T1000 (cell line): ENCODE measurements at places on chromosomes 5 and 9.

GRCh38 chr5:108747111-108747773 lies 455 bp upstream of the FER start:
- no peak for DNase-seq

- DNase-seq, result no peak
These were observed 111.3 kb downstream of the STK32A start for GRCh38 chr5:147346006-147346561.

DNA sequence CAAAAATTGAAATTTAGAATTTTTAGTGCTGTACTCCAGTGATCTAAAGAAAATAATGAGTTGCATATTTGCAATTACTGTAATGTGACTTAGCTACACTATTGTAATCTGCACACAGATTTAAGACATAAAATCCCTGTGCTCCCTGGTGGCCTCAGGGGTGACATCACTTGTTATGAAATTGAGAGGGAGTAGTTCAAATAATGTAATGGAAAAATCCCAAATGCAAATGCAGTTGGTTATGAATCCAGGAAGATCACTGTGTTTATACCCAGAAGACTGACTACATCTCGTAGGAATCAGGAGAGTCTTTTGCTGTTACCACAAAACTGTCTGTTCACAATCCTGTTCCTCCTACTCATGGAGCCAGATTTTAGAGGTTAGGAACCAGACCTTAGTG lies 178.7 kb upstream of the FBXL17 start:
- DNase-seq, result peak; percentile 14

DNA sequence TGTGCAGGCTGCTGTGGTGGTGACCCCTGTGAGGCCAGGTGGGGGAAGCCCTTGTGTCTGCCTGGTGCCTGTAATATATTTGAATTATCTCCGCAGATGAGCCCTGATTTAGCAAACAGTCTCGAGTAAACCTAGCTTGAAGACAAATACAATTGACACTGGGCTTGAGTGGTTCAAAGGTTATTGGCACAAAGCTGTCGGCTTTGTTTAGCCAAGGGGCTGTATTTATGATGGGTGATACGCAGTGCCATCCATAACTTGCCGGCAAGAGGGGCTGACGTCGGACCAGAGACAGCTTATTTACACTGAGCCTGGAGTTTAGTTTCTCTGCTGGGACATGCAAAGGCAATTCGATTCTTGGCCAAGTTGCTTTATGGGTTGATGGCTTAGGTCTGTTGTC lies 20.0 kb upstream of the PITX1 start:
- DNase-seq, result no peak

DNA sequence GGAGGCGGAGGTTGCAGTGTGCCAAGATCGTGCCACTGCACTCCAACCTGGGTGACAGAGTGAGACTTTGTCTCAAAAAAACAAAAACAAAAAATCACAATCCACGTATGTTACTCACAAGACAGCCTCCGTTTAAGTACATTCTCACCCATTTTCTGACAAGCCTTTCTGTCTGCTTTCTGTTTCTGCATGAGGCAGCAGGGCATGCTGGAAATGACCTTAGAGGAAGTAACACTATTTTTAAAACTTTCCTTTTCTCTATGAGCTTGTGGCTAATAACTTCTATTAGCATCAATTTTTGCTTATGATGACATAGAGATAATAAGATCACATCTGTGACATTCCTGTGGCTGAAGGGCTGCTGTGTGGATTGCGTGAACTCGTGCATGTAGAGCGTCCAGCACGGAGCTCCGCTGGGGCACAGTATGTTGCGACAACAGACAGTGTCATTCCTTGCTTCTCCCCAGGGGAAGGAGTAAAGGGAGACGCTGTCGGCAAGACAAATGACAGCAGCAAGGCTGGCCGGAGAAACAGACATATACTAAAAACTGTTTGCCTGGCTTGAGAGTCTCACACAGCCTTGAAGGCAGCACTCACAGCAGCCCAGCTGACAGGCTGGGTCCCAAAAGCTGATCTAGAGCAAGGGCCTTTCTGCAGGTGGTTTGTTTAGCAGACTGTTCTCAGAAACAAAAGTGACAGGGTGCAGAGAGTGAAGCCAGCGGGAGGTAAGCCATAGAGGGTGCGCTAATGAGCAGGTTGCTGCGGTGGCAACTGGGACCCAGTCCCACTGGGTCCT lies 1.6 kb downstream of the BTNL3 start:
- no peak for DNase-seq

DNA sequence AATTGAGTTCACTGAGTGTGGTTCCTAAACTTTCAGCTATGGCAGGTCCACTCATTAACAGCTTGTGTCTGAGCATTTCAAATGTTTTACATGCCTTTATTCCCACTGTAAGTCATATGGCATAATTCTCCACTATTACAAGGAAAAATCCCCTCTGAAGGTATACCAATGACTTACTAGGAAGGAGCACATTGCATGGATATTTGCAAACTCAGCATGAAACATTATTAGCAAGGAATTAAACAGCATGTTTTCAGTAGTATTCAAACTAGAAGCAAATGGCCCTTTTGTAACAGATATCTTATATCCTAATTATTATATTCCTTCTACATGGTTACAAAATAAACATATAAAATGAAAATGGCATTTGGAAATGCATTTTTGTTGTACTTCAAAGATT lies 566.4 kb upstream of the CCNG1 start:
- DNase-seq, result no peak

DNA sequence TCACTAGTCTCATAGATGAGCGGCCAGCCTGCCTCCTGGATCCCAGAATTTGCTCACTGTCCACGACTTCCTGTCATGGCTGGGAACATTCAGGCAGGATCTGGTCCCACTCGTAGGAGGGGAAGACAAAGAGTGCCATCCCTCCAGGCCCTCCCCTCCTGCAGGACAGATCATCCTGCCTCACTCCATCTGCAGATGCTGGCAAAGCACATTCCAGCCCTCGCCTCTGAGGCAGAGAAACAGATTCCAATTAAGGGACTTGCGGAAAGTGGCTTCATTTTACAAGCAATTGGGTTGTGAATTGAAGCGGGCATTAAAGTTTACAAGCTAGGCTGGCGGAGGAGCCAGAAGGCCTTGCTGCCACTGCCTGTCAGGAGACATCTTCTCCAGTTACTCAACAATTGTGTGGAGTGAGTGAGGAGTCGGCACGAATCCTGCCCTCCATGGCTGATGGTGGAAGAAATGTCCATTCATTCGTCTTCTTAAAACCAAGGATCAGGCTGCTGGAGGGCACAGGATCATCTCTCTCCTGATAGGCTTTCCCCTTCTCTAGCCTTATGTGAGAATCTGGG lies 41.8 kb upstream of the KCNMB1 start:
- DNase-seq, result no peak

DNA sequence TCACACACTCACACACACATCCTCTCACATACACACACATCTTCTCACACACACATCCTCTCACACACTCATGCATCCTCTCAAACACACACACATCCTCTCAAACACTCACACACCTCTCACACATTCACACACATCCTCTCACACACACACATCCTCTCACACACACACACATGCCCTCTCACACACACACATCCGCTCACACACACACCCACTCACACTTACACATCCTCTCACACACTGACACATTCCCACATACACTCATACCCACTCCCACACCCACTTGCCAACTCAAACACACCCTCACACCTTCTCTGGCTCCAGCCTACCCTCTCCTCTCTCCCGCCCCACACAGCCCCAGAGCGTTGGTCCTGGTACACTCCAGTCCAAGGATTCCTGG lies 127.9 kb upstream of the SLC30A5 start:
- no peak for DNase-seq

GRCh38 chr9:85741095-85741874 lies 469 bp downstream of the AGTPBP1 start:
- no peak for DNase-seq

GRCh38 chr9:124105266-124105665 lies 93.7 kb downstream of the LHX2 start:
- no peak for DNase-seq

DNA sequence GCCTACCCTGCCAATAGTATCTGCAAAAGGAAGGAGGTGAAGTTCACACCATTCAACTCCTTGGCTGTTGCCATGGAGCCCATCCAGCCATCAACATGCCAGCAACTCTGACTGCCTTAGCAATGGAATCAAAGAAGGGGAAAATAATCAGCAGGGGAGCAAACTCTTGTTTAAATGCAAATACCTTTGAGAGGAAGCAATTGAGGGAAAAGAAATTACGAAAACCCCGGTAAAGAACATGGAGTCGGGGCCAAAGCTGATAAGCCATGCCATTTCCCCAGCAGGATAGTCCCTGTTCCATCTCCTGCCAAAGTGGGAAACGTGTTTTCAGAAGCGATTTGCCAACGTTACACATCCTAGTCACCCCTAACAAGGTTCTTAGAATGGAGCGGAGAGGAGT lies 69.0 kb downstream of the MFAP3 start:
- DNase-seq, result no peak

DNA sequence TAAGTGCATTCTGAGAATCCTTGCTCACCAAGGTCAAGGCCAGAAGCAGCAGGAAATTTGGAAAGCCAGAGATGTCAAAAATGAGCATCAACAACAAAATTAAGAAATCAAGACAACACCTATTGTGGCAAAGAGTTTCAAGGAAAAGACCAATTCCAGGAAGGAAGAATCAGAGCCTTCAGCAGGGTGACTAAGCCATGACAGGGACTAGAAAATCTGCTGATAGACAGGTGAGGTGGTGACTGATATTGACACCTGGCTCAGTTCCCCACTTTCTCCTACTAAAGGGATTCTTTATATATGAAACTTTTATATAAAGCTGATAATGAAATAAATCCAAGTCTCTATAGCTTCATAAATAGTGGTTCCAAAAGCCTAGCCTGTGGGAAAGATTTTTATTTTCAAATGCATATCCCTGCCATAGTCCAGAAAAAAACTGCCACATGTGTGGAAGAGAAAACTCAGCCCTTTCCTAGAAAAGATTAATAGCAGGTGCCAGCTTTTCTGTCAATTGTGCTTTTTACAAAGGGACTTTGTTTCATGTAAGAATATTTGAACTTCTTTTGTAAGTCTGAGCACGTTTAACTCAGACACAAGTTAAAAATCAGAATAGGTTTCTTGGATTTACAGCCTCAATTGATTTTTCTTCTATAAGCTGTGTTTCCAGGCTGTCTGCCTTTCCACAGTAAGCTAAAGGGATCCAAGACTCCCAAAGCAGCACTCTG lies 81.1 kb upstream of the GRAMD2B start:
- no peak for DNase-seq

- no peak for DNase-seq
These were observed 628 bp downstream of the SYNPO start for GRCh38 chr5:150641006-150641570.

DNA sequence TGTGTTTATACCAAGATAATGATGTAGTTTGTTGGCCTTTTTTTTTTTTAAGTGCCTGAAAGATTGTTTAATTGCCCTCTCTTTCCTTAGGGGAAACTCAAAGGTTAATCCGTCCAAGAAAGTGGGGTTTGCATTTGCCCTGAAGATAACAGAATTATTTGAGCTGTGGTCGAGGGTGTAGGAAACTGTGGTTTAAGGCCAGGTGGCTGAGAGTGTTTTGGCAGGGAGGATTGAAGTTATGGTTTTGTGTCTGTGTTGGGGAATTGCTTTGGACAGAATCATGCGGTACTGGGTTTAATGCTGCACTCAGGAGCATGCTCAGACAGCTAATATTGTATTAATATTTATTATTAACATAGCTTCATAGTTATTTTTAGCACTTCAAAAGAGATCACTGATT lies 509.8 kb downstream of the EBF1 start:
- no peak for DNase-seq

GRCh38 chr5:154826-155225 lies 36.5 kb upstream of the LRRC14B start:
- DNase-seq, result no peak

DNA sequence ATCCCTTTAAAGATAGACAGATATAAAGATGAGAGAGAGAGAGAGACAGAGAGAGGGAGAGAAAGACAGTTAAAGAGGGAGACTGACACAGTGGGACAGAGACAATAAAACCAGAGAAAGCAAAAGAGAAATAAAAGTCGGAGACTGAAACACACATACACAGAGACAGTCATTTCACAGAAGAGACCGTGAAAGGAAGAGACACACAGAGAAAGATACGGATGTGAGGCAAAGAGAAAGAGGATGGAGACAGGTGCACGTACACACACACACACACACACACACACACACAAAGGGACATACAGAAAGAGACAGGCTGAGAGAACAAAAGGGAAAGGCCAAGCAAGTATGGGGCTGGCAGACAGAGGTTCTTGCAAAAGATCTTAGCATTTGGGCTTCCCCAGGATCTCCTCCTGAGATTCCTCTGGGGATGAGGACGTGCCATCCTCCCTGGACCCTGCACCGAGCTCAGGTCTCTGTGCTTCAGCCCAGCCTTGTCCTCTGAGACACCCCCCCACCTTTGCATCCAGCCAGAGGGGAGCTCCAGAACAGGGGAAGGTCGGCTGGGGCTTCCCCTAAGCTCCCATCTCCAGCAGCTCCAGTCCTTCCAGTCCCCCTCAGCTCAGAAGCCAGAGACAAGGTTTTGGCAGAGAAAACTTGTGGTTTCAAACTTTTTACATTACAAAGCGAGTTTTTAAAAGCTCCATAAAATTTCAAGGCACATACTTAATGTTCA lies 318.4 kb upstream of the PANK3 start:
- DNase-seq, result no peak

DNA sequence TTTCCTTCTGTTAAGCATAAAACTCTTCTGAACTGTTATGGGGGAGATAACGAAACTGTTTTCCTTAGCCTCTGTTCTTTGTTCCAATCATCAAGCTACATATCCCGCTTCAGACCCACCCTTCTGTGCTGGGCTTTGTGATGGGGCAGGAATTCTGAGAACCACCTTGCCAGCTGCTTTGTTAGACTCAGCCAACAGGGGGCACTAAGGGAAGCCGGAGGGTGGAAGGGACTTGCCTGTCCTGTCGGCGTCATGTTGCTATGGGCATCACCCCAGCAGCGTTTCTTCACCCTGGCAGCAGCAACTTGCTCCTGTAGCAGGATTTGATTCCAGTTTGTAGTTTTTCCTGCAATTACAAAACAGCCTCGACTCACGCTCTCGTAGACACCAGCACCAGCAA lies 169.1 kb downstream of the CAAP1 start:
- no peak for DNase-seq
